ENCODE measurements at places on chromosomes 3 and 15.

DNA sequence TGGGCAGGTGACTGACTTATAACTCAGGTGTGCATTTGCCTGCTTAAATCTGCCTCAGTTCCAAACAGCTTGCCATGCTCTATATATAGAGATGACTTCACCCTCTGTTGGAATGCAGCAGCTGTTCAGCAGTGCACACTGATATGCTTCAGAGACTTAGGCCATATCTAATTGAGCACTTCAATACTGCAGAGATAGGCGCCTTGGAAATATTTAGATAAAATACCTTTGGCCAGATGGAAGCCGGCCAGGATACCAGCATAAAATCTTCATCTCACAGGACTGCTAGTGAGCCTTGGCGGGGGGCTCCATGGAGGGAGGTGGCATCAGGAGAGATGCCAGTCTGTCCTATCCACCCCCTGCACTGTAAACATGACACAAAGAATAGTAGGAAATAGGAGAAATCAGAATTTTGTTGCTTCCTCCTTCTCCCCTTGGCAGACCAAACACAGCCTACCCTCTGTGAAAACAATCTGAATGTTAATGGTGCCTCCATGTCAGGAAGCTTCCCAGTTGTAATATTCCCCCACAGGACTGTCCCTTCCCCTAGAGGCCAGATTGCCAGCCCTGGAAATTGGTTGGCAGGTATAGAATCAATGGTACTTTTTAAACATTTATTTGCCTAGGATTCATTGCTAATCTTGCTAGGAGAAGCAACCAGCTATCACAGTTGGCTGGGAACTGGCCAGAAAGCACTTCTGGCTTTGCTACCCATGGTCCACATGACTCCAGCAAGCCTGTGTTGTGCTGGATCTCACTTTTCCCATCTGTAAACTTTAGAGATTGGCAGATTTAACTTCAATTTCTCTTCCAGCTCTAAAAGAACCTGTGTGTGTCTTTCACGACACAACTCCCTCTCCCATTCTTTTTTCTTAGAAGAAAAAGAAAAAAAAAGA is 215.5 kb upstream of the KCNMB2 start:
- DNase-seq: peak; percentile 14

GRCh38 chr3:123521179-123521969 is 63.5 kb downstream of the HACD2 start:
- DNase-seq: no peak

DNA sequence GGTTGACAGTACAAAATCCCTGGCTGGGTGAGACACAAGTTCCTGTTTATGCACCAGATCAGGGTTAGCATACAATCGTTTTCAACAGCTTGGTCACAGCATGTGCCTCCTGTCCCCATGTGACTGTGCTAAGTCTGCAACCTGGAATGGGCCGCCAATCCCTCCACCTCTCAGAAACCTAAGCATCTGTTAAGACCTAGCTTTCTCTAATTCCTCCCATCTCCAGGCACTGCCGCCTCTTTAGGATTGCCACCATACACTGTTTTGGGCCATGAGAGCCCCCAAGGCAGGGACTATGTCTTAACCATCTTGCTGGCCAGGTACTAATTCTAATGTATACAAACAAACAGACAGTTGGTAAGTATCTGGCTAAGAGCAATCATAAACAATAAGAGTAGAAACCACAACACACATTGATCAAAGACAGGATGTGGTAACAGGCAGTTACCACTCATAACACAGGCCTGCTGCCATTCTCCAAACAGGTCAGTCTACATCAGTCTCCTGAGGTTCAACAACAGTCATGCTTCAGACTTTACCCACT is 25.6 kb downstream of the SEC22C start:
- no peak for DNase-seq

DNA sequence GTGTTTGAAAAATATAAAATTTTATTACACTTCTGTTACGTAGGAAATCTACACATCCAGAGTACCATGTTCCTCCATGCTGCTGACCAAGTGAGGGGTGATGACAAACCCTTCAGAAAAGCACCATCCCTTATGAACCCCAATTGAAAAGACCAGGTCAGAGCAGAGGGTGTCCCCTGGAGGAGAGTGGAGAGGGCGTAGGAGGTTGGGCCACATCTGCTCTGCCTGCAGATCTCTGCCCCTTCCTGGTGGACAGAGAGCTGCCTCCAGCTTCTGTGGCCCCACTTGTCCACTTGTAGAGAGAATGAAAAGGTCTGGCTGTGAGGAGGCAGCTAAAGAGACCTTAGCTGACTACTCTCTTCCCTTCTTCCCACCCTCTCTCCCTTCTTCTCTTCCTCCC is 55.5 kb downstream of the GLDN start:
- no peak for DNase-seq

GRCh38 chr3:76212679-76213078 is 427.3 kb upstream of the ZNF717 start:
- DNase-seq: no peak

GRCh38 chr3:97882975-97883598 is 61.3 kb downstream of the CRYBG3 start:
- no peak for DNase-seq

- DNase-seq: no peak
Measured at GRCh38 chr3:127754411-127755304, 67.7 kb downstream of the MGLL start.

DNA sequence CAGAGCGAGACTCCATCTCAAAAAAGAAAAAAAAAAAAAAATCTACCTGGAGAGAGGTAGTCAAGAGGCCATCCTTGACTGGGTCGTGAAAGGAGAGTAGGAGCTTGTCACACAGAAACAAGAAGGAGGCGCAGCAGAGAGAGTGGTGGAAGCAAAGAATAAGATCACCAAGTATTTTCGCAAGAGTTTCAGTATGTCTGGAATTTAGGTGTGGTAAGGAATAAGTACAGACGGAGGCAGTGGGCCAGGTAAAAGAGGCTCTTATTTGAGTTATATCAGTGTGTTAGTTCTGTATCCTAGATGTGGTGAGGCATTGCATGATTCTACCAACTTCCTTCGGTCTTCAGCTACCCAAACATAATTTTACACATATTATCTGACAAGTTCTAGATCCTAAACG is 14.6 kb upstream of the ATP10A start:
- no peak for DNase-seq

- DNase-seq: no peak
Measured at GRCh38 chr3:175020101-175020500, 161.0 kb downstream of the NAALADL2 start.

DNA sequence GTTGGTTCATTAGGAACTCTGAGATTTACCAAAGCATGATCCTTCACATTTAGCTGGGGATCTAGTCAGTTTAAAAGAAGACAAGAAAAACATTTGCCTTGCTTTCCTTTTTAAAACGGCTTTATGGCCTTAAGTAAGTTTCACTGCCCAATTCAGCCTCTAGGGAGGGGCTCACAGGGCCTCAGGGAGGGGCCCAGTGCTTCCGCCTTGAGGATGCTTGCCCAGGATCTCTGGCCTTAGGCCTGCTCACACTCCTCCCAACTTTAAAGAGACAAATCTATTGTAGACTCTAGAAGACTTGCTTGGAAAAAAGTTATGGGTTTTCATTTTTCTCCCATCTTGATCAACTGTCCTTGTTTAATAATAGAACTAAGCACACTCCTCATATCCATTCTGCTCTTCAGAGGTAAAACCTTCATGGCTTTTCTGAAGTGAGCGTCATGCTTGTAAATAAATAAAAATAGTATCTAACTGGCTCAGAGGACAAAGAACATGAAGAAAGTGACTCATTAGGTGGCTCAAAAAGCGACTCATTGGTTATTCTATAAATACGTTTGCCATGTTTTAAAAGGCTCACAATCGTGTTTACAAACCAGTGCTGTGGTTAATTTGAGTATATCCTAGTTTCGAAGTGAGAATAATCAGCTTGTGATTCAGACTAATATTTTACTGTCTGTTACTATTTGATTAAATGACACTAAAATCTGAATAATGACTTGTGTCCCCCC is 13.7 kb downstream of the PDHB start:
- DNase-seq: no peak

DNA sequence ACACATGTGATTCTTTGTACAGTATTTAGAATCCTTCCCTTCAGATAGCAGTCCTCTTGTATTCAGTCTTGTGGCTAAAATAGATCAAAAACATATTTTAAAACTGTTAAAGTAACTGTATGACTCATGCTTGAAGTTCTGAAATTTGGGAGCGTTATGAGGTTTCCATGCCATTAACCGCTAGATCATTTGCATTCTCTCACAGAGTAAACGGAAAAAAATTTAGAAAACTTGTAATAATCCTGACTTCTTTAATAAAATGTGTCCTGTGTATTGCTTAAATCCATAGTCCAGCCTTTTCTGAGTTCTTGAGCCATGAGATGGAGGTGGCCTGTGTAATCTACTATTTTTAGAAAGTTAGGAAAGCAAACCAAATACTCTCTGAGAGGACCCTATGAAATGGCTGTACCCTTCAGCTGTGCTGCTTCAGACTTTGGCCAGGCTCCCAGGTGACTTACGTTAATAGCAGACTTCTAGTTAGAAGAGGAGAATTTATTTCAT is 33.8 kb downstream of the MBNL1 start:
- no peak for DNase-seq

DNA sequence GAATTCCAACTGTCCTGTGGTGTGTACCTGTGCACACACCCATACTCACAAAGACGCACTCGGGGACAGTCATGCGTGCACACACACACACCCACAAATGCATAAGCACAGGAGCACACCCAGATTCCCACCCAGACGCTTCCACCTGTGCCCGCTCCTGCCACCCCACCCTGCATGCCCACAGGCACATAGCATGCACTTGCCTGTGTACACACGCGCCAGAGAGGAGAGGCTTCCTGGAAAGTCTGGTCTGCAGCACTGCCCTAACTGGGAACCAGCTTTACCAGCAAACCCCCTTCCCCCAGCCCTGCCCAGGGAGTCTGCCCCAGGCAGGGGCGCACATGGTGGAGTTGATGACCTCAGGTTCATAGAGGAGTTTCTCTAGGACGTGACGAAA is 246.2 kb downstream of the UACA start:
- no peak for DNase-seq

DNA sequence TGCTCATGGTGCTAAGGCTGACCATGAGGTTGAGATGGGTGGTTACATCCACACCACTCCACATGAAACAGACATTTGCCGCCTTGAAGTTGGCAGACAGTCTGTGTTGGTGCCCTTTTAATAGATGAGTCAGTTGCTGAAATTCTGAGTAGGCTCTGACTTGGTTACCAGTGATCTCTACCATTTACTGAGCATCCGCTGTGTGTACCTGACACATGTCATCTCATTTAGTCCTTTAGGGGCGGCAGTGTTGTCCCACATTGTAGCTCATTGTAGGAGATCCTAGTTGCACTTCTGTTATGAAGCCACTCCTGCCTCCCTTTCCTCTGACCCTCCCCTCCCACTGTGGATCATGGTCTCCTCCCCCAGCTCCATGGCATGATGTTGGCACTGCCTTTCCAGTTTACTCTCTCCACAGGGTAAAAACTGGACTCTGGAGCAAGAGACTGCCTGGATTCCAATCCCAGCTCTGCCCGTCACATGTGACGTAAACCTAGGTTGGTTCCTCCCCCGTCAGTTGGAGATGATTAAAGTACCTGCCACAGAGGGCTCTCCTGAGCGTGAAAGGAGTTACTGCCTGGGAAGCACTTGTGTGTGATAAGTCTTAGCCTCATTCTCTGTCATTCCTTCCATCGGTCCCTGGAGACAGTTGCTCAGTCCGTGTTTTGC is 21.6 kb downstream of the SLCO3A1 start:
- no peak for DNase-seq

DNA sequence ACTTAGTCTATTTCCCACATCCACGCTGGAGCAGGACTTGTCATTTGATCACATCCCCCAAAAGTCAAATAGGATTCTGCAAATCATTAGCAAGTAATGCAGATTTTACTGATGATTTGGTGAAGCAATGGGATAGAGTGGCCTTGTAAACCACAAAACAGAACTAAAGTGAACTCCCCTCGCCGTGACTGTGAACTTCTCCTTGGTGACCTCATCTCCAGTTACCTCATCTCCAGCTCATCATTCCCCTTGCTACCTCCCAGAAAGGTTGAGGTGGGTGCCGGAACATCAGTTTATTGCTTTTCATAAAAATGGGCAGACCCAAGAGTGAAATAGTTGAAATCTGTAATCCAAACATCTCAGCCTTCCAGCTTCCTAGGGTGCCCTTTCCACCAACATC is 36.7 kb upstream of the ADPGK start:
- no peak for DNase-seq

DNA sequence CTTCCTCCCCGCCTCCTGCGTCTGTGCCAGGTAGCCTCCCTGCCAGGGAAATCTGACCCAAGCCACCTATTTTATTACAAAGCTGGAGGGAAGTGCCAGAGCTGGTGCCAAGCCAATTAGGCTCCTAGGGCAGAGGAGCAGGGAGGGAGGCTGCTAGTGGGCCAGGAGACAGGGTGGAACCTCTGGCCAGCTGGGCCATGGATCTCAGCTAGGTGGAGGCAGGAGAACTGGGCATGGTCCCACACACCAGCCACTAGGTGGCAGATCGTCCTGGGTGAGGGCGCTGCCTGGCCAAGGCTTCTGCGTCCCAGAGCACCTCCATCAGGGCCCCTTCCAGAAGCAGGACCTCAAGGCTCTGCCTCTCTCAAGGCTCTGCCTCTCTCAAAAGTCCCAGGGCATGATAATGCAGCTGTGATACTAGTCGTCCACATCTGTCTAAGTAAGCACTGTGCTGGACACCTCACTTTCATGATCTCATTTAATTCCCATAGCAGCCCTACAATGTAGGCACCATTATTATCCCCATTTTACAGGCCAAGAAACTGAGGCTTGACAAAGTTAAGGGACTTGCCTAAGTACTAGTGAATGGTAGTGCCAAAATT is 4.5 kb upstream of the RFT1 start:
- peak; percentile 65 for DNase-seq

DNA sequence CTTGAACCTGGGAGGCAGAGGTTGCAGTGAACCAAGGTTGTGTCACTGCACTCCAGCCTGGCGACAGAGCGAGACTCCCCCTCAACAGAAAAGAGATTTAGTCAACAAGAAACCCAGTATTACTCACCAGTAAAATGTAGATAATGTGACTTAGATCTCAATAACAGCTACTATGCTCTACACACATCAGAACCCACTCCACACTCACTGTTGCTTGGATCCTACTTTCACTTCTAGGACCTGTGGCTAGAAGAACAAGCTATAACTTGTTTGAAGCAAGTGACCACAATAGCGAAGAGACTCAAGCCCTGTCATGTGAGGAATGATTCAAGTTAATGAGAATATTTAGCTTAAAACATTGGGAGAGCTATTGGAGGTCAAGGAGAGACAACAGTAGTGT is 100.7 kb downstream of the ANXA2 start:
- DNase-seq: no peak

DNA sequence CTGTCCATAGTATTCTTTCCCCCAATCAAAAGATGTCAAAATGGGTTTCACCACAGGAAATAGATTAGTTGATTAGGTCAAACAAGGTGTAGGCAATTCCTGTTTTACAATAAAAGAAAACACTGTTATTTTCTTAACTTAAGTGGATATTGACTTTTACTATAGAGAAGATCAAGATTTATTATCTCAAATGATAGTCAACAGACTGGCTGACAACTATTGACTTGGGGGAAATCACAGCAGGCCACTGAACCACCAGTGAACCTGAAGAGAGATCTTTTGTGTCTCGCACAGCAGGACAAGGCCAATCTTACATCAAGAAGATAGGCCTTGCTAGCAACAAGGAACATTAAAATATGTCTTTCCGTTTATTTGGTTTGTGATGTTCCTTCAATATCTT is 1187.6 kb downstream of the SI start:
- no peak for DNase-seq

All from BE2C (cell line).